ENCODE measurements at places on chromosomes 16 and 17.

DNA sequence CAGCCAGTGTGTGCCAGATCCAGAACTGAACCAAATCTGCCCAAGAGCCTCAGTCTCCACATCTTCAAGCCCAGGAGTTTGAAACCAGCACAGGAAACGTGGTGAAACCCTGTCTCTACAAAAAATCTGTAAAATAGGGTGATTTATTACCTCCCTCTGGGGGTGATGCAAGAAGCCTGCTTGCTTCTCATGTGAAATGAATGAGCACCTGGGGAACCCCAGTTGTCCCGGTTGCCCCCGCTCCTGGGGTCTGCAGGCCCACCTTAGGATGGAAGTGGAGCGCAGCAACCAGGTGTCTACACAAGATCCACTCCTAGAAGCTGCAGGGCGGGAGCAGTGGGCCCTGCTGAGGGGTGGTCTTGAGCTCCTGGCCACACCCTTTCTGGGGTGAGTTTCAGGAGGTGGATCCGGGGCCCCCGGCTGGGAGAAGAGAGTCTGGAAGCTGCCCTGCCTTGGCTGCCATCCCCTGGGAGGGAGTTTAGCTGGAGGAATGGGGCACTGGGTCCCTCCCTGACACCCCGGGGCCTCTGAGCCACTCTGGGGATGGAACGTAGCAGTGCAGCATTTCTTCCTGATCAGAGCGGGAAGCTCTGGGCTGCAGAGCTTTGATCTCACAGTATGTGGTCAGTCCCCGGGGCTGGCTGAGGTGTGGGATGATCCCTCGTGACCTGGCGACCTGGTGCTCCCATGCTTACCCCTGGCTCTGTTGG, 117.8 kb downstream of the RAB11FIP4 start:
- DNase-seq, result no peak

- DNase-seq, result no peak
Observed at GRCh38 chr16:68296291-68296690, 14.5 kb downstream of the SLC7A6OS start.

- DNase-seq, result no peak
Observed at GRCh38 chr16:30652005-30652296, 1.2 kb downstream of the PRR14 start.

GRCh38 chr16:60295451-60295850, 1561.3 kb upstream of the GOT2 start:
- DNase-seq, result no peak

- DNase-seq, result no peak
Observed at GRCh38 chr16:23104032-23104955, 45.0 kb downstream of the USP31 start.

- DNase-seq, result no peak
Observed at GRCh38 chr16:88016964-88017363, 65.7 kb downstream of the BANP start.

- no peak for DNase-seq
Observed at GRCh38 chr17:17491546-17491988, 4.6 kb downstream of the RASD1 start.

DNA sequence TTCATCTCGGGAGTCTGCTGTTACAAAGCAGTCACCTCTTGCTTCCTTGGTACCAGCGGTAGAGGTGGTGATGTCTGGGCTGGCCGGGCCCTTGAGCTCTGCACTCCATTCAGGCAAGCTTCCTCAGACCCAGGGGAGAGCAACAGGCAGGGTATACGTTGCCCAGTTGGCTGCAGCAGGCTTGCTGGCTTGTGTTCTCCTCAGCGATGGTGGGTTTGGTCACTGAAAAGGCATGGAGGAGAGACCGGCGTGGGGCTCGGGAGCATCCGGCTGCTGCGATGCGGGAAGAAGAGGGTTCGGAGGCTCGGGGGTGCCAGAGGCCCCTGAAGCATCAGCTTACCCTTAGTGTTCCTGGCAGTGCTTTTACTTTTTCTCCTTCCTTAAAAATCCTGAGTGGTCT, 25.8 kb downstream of the SAP30BP start:
- DNase-seq, result no peak

- no peak for DNase-seq
Observed at GRCh38 chr16:8436931-8437330, 153.4 kb downstream of the TMEM114 start.

DNA sequence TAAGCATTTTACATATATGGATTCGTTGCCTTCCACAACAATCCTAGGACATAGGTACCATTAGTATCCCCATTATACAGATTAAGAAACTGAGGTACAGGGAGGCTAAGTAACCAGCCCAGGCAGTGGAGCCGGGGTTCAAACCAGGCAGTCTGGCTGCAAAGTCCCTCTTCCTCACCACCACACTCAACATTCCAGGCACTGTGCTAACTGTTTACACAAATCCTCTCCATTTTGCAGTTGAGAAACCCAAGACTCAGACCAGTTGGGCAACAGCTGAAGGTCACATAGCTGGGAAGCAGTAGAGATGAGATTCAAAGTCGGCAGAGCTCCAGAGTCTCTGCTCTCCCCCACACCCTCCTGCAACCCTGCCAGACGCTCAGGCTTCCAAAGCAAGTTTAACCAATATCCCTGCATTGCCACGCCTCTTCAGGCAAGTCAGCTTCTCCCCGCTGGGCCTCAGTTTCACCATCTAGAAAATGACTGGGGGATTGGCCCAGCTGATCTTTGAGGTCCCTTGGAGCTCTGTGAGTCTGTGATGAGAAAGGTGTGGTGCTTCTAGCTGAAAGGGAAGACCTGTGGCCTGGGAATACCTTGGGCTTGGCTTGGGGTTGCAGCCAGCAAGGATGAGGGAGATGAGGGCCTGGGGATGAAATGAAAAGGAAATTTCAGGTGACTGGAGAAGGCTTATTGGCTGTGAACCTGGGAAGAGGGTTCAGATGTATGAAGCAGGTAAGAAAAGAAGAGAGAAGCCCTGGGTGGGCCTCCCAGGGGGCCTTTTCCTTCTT, 14.0 kb downstream of the CCR7 start:
- DNase-seq, result no peak

- DNase-seq, result no peak
Observed at GRCh38 chr16:63613701-63614100, 1508.2 kb downstream of the CDH11 start.

- no peak for DNase-seq
Observed at GRCh38 chr16:23979982-23980381, 144.2 kb downstream of the PRKCB start.

- DNase-seq, result no peak
Observed at GRCh38 chr16:1256874-1257322, 1.0 kb downstream of the TPSD1 start.

DNA sequence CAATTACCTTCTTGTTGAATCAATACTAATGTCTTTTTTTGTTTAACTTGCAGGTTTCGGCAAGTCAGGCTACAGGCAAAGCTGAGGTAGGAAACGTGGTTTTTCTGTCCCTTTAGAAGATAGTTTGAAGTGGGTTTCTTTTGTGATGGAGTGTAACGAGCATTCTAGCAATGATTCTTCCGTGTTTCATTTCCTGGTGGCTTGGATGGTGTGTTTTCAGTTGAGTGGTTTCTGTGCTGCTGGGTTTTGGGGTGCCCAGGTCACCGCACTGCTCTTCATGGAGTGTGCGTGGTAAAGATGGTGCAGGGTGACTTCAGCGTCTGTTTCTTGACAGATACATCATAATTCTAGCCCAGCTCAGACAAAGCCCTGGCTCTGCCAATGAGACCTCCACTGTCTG, 769.7 kb upstream of the EEF2KMT start:
- no peak for DNase-seq

- DNase-seq, result no peak
Observed at GRCh38 chr17:80277751-80278671, 17.4 kb downstream of the RNF213 start.

DNA sequence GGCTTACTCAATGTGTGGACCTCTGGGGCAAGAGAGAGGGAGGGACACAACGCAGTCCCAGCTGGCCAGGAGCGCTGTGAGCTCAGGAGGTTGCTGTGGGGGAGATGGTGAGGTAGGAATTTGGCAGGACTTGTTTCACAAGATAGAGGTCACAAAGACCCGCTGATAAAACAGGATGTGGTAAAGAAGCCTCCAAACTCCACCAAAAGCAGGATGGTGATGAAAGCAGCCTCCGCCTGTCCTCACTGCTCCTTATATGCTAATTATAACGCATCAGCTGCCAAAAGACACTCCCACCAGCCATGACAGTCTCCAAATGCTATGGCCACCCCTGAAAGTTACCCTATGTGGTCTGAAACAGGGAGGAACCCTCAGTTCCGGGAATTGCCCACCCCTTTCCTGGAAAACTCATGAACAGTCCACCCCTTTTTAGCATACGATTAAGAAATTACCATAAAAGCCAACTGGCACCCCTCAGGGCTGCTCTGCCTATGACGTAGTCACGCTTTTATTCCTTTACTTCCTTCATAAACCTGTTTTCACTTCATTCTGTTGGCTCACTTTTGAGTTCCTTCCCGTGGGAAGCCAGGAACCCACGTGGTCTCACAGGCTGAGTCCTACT, 5.3 kb upstream of the EIF4A3 start:
- no peak for DNase-seq
